Large intestine (tissue), 12 donors: ENCODE measurements at places on chromosomes 2 and 18. TPM values are rescaled to one million over a fixed set of nuclear protein-coding genes. Genes with fewer than 3 reads are reported as not detected.

- no peak for DNase-seq
Observed at GRCh38 chr2:76752506-76752905, 769.7 kb downstream of the LRRTM4 start.

Gene BMP10
- not detected for polyA plus RNA-seq

Gene IL1F10
- not detected for polyA plus RNA-seq

DNA sequence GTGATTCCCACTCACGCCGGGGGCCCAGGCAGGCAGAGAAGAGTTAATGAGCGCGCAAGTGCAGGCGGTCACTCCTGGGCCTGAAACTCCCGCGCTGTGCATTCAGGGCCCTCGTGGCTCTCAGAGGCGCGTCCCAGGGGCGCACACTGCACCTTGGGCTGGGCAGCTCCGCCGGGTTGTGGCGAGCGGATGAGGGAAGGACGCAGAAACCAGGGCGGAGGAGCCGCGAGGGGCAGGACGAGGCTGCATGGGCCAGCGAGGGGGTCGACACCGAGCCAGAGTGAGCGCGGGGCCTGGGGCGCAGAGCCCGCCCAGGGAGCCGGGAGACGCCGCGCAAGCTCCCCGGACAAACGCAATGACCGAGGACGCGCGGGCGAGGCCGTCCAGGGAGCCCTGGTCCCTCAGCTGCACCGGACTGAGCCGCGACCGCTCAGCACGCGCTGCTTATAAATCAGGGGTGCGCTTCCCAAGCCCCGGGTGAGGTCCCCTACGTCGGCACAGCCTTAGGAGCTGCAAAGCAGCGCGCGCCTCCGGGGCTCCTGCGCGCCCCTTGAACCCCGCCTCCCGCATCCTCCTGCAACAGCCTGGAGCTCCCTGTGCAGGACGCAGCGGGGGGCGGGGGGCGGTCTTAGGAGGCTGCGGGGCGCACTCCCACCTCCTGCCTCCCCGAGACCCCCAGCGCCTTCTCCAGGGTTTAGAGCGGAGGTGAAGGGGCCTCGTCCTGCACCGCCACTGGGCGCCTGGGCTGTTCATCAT, 180.2 kb upstream of the ALKAL2 start:
- DNase-seq = no peak

- DNase-seq = no peak
Observed at GRCh38 chr2:219107758-219108157, 47.0 kb upstream of the IHH start.

Gene RGPD5
- 22.4 TPM for polyA plus RNA-seq

- DNase-seq = no peak
Observed at GRCh38 chr18:50696929-50697328, 122.9 kb downstream of the MRO start.

GRCh38 chr2:203022751-203023150, 8.1 kb downstream of the NBEAL1 start:
- no peak for DNase-seq

- DNase-seq = no peak
Observed at GRCh38 chr2:236661762-236662110, 92.1 kb downstream of the ACKR3 start.

GRCh38 chr2:177796011-177796410, 276.6 kb downstream of the PDE11A start:
- no peak for DNase-seq

DNA sequence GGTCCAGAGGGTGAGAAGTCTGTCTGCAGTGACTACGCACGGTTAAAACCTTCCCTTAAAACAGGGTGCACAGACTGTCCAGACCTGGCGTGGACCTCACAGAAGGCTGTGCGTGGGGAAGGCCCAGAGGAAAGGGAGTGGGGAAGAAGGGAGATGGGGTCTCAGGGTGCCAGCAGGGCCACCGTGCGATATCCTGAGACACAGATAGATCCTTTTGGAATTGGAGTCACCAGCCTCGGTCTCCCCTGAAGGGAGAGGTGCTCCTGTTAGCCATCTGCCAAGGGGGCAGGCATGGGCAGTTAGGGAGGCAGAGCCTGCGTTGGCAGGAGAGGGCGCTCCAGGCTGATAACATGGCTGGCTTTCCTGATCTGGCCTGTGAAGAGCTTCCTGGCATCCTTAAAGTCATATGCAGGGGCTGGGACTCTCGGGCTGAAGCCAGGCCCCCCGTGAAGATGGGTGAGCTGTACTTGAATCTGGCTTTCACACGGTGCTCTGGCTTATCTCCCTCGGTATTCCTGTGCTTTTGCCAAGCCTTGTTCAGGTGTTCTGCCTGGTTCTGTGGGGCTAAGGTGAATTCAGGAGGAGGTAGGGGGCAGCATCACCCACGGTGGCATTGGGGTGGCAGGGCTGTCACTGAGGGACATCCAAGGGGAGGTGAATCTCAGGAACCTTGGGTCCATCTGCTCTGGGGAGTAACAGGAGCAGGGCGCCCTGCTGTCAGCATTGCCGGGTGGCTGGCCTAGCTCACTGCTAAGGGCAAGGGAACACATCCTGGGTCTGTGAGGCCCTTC, 107.2 kb upstream of the SMAD2 start:
- no peak for DNase-seq

GRCh38 chr18:43481069-43481468, 203.8 kb upstream of the SYT4 start:
- DNase-seq = no peak

Gene PRSS56
- not detected for polyA plus RNA-seq

DNA sequence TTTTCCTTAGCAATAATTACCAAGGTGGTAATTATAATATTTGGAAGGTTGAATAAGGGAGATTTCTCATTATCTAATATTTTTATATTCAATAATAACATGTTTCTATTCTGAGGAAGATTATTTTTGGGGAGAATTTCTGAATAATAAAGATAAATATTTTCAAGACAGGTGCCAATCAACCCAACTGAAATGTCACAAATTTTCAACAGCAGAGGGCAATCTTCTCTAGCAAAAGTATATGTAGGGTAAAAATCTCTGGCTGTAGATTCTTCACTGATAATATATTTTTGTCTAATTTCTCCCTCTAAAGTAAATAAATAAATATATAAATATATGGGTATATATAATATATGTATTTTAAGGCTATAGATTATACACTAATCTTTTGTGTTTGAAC, 1187.2 kb upstream of the CRIM1 start:
- DNase-seq = no peak

GRCh38 chr2:241417626-241418025, 61.5 kb downstream of the FARP2 start:
- DNase-seq = no peak

DNA sequence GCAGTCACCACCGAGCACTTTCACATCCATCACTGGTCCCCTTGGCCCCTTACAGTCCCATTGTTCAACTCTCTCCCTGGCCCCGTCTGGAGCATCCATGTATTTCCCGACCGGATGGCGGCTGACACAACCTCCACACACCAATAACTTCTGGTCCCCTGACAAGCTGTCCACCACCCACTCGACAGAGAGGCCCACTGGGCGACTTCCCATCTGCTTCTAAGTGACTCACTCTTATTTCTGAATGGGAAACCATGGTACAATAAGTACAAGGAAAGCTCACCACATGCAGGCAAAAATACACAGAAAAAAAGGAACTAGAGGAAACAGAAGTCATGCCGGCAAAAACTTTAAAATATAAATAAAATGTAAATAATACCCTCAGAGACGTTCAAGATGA, 82.9 kb upstream of the RAB12 start:
- DNase-seq = no peak

DNA sequence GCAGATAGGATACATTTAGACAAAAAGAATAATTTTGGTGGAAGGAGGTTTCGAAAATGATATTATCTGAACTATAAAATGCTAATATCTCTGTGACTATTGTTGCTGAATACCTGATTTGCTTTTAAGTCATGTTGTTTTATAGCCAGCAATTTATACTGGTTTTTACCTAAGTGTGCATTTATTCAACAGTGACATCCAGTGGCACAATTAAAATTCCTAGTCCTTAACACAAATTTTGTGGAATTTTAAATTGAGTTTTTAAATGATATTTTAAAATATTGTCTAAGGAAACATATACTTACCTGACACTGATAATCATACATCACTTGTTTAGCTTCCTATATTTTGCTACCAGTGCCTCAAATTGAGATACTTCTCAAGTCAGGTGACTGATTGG, 144.8 kb downstream of the ARHGAP28 start:
- DNase-seq = no peak

Gene MAP3K19
- polyA plus RNA-seq = 0.01 TPM

- DNase-seq = no peak
Observed at GRCh38 chr18:36149514-36150289, 20.0 kb downstream of the ELP2 start.

- DNase-seq = no peak
Observed at GRCh38 chr2:30948857-30949256, 141.6 kb upstream of the CAPN13 start.

DNA sequence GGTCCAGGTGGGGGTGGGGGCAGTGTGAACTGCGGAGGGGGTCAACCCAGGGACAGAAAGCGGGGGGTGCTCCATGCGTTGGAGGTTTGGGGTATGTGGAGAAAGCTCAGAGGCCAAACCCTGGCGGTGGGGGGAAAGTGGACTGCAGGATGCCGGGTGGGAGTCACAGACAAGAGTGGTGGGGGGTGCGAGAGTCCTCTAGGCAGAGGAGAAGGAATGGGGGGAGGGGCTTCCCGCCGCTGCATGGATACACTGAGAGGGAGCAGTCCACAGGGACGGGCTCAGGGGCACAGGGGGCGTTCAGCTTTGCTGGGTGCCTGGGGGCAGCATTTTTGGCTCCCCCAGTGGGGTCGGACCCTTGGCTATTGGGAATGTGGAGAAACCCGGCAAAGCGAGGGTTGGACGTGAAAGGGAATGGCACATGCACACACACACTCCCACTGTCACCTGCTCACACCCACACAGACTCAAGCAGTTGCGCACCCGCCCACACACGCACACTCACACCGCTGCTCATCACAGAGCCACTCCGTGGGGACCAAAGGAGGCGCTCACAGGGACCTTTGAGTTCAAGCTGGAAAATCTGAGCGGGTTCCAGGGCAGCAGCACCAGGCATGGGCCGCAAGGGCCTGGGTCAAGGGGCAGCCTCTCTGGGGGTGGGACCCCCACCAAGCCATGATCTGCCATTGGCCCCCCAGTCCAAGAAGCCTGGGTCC, 7.7 kb downstream of the GBX2 start:
- no peak for DNase-seq

GRCh38 chr2:68974946-68975665, 670 bp downstream of the GKN1 start:
- DNase-seq = no peak

GRCh38 chr18:48943736-48944527, 6.8 kb downstream of the SMAD7 start:
- no peak for DNase-seq

DNA sequence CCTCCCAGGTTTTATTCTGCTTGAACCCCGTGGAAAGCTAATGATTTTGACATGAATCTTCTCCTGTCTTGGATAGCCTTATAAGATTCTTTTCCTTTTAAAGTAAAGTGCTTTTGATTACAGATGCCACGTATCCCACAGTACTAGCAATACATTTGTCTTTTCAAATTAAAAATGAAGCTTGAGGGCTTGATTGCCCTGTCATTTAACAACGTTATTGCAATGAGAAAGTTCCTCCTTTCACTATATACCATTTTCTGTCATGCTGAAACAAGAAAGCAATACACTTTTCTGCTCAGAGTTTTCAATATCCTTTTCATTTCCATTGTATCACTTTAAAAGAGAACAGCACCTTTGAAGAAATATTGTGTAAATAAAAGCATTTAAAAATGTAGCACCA, 814.7 kb downstream of the LRP1B start:
- DNase-seq = no peak

Gene WNT10A
- 1.5 TPM for polyA plus RNA-seq

Gene SERPINB4
- polyA plus RNA-seq = not detected

- no peak for DNase-seq
Observed at GRCh38 chr18:3679241-3679640, 229.3 kb downstream of the TGIF1 start.

- no peak for DNase-seq
Observed at GRCh38 chr2:230690439-230690838, 22.2 kb upstream of the CAB39 start.

Gene RUFY4
- 0.69 TPM for polyA plus RNA-seq

Gene PPP1R7
- 58.4 TPM for polyA plus RNA-seq

Gene LIMS4
- 3.0 TPM for polyA plus RNA-seq

GRCh38 chr2:185475914-185476313, 262.7 kb upstream of the FSIP2 start:
- no peak for DNase-seq

DNA sequence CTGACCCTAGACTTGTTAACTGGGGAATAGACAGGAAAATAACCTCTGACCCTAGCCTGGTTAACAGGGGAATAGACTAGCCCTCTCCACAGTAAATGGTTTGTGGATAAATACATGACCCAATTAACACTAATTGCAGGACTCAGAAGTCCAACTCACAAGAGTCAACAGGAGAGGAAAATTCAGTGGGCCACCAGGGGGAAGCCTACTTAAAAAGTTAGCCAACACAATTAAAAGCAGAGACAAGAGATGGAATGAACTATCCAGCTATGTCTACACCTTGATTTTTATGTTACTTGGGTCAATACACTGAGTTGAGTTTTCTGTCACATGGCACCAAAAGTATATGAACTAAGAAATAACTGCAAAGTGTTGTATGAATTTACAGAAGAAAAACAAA, 158.8 kb upstream of the SLC39A10 start:
- DNase-seq = peak; percentile 27

Gene EPB41L5
- polyA plus RNA-seq = 32.0 TPM

DNA sequence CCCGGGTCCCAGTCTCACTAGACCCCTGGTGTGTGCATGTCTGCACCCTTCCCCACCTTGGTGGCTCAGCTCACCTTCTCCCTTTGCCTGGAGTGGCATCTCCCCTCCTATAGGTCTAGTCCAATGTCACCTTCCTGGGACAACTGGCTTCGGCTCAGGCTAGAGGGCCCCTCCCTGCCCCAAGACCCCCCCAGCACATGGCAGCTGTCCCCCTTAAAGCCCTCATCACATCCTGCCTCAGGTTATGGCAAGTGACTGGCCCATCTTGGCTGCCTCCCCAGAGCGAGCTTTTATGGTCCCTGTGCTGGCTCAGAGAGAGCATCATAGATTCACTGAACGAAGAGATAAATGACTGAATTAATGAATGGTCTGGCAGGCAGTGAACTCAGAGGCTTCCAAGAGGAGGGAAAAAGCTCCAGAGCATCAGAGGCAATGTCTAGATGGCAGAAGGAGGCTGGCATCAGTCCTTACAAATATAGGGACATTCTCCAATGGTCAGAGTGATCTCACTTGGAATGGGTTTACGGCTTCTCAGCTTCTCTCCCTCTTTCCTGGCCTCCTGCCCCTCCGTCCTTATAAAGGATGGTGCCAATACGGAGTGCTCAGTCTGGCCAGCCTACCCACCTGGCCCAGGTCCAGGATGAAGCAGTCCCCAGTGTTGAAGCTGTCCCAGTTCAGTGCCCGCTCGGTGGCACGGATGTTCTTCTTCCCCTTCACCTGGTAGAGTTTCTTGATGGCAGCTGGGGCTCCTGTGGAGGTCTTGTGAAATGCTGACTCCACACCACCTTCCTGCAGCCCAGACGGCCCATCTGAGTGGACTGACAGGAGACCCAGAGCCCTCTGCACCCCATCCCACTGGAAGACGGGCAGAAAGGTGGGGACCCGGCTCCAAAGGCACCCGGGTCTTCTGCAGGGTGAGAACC, 9.4 kb downstream of the CAPG start:
- no peak for DNase-seq

GRCh38 chr2:118464546-118465265, 376.4 kb downstream of the INSIG2 start:
- no peak for DNase-seq

GRCh38 chr2:75949385-75950030, 238.8 kb upstream of the GCFC2 start:
- DNase-seq = no peak

GRCh38 chr2:70043252-70043875, 43.9 kb upstream of the PCBP1 start:
- no peak for DNase-seq

GRCh38 chr2:130807659-130808385, 28.9 kb upstream of the ARHGEF4 start:
- no peak for DNase-seq
